ENCODE measurements at places on chromosomes 11 and 22.

- DNase-seq = no peak
These were observed 2.3 kb downstream of the ADORA2A start for GRCh38 chr22:24429411-24430365.

DNA sequence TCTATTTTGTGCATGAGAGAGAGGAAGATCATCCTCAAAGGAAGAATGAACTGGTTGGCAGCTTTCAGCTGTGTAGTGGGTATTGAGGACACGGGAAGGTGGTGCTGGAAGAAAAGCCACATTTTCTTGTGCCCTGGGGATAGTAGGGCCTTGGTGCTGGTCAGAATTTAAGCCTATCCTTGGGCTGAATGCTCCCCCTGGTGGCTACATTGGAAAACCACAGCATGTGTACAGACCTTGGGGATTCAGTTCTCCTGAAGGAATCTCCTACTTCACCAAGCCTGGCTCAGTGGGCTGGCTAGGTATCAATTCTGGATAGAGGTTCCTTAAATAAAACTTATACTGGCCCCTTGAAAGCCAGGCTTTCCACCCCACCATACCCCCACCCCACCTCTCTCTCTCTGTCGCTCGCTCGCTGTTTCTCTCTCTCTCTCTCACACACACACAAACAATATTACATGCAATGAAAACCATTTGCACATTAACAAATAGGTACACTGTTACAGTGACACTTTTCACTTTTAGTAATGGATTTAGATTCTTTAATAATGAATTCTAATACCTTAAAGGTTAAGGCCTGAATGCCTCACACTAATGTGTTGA lies 2.8 kb upstream of the OR51M1 start:
- no peak for DNase-seq

- DNase-seq = no peak
These were observed 137.8 kb downstream of the C11orf58 start for GRCh38 chr11:16876053-16876752.

DNA sequence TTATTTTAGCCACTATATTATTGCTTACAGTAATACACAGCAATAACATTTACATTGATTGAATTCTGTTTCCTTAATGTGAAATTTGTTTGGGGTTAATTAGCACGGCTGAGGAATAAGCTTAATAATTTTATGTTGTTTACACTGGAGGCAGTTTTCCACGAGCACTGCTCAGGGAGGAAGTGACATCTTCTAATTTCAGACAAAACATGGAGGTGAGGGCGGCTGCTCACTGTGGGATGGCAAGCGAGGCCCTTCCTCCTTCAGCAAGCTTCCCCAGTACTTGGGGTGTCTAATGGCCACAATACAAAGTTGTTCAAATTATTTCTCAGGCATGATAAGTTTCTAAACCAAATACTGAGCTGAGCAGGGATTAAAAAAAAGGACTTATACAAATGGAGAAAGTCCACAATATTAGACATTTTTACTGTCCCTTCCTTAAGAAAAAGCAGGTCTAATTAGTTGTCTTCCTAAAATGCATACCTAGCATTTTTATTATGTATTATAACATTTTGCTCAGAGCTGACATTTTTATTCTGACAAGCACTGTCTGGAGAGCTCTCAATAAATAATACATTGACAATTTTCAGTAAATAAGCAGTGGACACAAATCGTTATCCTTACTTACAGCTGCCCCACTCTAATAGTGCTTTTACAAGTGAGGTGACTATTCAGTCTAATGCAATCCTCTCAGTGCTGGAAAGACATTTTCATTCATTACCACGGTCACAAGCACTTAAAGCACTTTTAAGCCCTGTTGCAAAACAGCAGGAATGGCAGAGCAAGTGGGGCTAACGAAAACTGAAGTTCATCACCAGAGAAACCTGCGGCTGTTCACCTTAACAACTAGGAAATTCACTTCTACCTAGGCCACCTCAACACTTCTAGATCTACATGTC lies 56.2 kb downstream of the SOX6 start:
- DNase-seq = no peak

DNA sequence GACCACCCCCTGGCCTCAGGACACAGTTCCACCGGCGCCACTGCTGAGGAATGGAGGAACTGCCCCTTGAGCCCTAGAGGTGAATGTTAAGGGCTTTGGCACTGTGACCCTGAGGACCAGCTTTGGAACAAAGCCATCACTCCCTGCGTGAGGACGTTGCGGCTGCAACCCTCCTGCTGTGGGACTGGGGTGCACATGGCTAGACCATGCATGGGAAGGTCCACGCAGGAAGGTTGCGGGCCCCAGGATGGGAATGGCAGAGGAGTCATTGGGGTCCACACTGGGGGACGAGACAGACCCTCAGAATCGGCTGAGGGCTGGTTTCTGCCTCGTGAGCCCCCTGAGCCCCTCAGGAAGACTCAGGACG lies 6.4 kb upstream of the ADORA2A start:
- no peak for DNase-seq

Measured in C1 segment of cervical spinal cord (tissue), 14 donors.